Dermis microvascular lymphatic vessel endothelial cell (primary cell): ENCODE measurements at places on chromosomes 3 and 15.

- no peak for DNase-seq
Observed at GRCh38 chr15:83379579-83379959, 67.6 kb upstream of the SH3GL3 start.

GRCh38 chr3:161084277-161084676 is 20.9 kb downstream of the B3GALNT1 start:
- peak; percentile 30 for DNase-seq

GRCh38 chr15:67556976-67557570 is 14.6 kb downstream of the MAP2K5 start:
- no peak for DNase-seq

- no peak for DNase-seq
Observed at GRCh38 chr3:170863816-170864215, 6.2 kb downstream of the RPL22L1 start.

GRCh38 chr3:152243301-152243711 is 25.4 kb upstream of the MBNL1 start:
- DNase-seq = no peak
